ENCODE measurements at places on chromosomes 7 and 10. TPM values are rescaled to one million over a fixed set of nuclear protein-coding genes. Genes with fewer than 3 reads are reported as not detected.
A peak's percentile ranks its signal among the peaks of the same experiment; 100 is the strongest.

DNA sequence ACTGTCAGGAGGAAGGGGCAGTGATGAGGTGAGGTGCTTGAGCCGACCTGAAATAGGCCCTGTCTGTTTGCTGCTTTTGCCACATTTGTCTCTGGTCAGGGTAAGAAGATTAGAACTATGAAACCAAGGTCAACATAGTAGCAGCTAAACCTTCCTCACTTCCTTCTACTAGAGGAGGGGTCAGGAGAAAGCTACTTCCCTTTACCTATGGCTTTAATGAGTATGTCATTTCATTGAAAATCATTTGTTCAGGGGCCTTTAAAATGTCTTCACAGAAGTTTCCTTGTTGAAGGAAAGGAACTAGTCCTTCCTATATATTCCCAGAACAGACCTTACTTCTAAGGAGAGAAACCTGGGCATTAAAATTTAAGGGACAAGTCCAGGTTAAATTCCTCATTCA, 19.0 kb downstream of the HYAL4 start:
- H3K27ac ChIP-seq: no peak overlapping the region
- H3K27me3 ChIP-seq: no peaks in the 10 kb centered on the region
- H3K36me3 ChIP-seq: no peaks in the 10 kb centered on the region

DNA sequence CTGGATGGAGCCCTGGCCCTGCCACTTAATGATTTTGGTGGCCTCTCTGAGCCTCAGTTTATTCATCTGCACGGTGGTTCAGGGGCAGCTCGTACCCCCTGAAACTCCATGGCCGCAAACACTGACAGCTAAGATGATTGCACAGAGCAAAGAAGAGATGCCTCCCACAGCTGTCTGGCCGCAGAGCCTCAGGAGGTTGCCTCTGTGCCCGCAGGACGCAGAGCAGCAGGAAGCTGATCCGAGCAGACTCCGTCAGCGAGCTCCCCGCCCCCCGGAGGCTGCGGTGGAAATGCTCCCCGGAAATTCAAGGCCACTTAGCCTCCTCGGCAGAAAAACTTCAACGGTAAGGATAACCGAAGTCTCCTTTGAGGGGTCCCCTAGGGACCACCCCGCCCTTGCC, 30.2 kb upstream of the C10orf53 start:
- no peaks in the 10 kb centered on the region for H3K36me3 ChIP-seq
- DNase-seq: peak; percentile 61
- H3K27ac ChIP-seq: no peak overlapping the region
- peaks cover 4% of the 10 kb centered on the region for H3K4me1 ChIP-seq
- H3K4me3 ChIP-seq: no peak overlapping the region
- H3K27me3 ChIP-seq: peaks cover 2% of the 10 kb centered on the region

DNA sequence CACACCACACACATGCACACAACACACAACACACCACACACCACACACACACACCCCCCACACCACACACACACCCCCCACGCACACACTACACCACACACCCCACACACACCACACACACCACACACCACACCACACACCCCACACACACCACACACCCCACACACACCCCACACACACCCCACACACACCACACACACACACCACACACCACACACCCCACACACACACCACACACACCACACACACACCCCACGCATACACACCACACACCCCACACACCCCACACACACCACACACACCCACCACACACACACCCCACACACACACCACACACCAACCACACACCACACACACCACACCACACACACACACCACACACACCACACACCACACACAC, 16.4 kb downstream of the UCN3 start:
- no peak for DNase-seq
- no peak overlapping the region for H3K27ac ChIP-seq
- H3K4me3 ChIP-seq: no peak overlapping the region
- no peaks in the 10 kb centered on the region for H3K27me3 ChIP-seq

DNA sequence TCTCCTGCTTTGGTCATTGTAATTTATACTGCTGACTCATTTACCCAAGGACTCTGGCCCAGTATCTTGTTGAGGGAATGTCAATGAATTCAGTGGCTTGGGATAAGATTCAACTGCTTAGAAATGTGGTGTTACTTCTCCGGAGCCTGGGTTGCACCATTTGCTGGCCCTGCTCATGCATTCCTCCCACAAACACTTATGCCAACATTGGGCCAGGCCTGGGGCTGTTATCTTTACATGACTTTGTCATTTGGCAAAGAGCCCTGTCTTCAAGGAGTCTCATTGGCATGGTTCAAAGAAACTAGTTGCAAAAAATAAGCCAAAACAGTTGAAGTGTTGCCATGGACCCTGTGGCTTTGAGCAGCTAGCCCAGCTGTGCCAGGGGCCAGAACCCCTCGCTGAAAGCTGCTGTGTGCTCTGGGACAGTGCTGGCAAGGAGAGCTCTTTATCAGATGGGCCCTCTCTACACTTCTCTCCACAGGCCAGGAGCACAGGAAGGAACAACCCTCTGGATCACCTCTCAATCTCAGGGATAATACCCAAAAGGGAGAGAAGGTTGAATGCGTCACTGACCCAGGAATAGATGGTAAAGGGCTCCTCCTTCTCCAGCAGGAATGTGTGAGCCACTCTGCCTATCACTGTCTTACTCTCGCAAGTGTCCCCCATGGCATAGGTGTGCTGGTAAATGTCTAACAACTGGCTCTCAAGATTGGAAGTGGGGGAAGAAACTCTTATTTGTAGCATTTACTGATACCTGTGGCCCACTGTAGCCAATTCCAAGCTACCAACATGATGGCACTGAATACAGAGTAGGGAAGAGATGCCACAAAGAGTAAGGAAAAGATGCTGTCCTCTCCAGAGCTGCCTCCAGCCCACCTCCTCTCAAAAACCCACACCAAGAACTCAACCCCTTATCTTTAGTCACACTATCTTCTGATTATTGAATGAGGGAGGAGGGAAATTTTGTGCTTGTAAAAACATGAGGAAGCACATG, 23.5 kb upstream of the PDE1C start:
- H3K27me3 ChIP-seq: no peaks in the 10 kb centered on the region
- H3K36me3 ChIP-seq: no peaks in the 10 kb centered on the region
- H3K27ac ChIP-seq: no peak overlapping the region
- no peaks in the 10 kb centered on the region for H3K4me1 ChIP-seq
- DNase-seq: no peak

DNA sequence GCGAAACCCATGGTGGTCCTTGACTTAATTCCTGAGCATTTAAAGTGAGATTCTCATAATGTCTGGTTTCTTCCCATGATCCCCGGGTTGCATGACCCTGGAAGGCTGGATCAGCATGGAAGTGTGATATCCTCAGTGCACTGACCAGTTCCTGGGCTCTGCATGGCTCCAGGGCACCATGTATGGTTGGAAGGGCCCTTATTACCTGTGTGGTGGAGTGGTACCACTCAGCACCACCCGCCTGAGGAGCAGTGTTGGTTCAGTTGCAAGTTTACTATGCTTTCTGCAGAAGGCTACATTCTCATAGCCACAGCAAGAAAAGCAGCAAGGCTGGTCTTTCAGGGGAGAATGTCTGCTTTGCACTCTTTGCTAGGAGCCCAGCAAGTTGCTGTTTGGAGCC, 325.7 kb upstream of the MKI67 start:
- H3K27ac ChIP-seq: no peak overlapping the region
- H3K4me1 ChIP-seq: peaks cover 4% of the 10 kb centered on the region
- no peaks in the 10 kb centered on the region for H3K27me3 ChIP-seq
- H3K4me3 ChIP-seq: no peak overlapping the region

DNA sequence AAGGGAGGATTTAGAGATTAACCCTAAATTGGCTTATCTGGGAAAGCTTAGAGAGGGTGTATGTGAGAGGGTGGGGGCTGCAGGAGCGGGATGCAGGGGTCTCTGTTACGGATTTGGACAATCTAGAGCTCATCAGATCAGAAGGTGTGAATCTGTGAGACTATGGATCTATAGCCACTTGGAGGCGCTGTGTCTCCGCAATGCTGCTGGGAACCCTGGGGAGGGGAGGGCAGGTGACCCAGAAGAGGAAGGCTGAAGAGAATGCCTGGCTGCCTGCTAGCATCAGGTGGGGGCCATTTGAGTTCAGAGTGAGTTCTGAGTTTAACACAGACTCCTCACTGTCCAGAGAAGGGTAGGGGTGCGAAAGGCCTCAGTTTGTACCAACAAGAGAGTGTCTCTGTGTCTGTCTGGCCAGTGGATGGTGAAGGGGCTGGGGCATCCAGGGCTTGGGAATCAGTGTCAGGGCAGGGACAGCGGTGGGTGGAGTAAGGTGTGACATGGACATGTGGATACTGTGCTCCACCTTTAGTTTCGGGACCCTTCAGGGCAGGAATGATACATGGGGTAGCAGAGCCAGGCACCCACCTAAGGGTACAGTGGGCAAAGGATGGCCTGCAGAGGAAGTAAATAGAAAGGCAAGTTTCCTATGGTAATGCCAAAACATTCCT, 187.3 kb upstream of the PRSS58 start:
- no peak overlapping the region for H3K4me3 ChIP-seq
- peaks cover 13% of the 10 kb centered on the region for H3K4me1 ChIP-seq
- H3K27ac ChIP-seq: no peak overlapping the region
- H3K27me3 ChIP-seq: no peaks in the 10 kb centered on the region

DNA sequence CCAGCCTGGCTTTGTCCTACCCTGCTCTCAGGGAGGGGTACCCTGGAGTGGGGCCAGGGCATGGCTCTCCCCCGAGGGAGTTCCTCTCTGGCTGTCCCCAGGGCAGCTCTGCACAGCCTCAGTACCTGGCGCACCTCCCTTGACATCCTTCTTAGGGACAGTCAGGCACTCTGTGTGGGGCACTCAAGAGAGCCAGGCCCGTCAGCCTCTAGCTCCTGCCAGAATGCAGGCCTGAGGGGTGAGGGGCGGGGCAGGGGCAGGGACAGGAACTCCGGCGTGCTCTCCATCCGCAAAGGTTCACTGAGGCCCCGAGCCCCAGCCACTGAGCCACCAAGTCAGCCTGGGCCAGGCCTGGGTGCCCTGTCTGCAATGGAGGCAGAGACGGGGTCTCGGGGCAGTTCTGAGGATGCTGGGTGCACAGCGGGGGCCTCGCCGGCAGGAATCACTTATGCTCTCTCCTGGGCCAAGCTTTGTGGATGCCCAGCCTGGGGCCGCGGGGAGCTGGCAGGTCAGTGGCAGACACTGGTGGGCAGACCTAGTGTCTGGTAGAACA, 10.1 kb downstream of the LIMK1 start:
- no peaks in the 10 kb centered on the region for H3K27me3 ChIP-seq
- H3K4me3 ChIP-seq: peak overlapping the region; percentile 1
- DNase-seq: no peak
- H3K27ac ChIP-seq: peak overlapping the region; percentile 52

The FZD1 gene
- 0.91 TPM for total RNA-seq

The CXCL12 gene
- 51.4 TPM for total RNA-seq

The OPN1SW gene
- total RNA-seq: not detected

The LRRTM3 gene
- 0.48 TPM for total RNA-seq

The SEMA3D gene
- total RNA-seq: 3.5 TPM

The AZGP1 gene
- total RNA-seq: 0.52 TPM

The ASB13 gene
- total RNA-seq: 22.2 TPM

The SFTPA1 gene
- total RNA-seq: not detected

The ADCY1 gene
- total RNA-seq: 26.9 TPM
